ENCODE measurements at places on chromosomes 1 and 21. TPM values are rescaled to one million over a fixed set of nuclear protein-coding genes. Genes with fewer than 3 reads are reported as not detected.

CD247 gene
- 0.80 TPM for total RNA-seq

DNA sequence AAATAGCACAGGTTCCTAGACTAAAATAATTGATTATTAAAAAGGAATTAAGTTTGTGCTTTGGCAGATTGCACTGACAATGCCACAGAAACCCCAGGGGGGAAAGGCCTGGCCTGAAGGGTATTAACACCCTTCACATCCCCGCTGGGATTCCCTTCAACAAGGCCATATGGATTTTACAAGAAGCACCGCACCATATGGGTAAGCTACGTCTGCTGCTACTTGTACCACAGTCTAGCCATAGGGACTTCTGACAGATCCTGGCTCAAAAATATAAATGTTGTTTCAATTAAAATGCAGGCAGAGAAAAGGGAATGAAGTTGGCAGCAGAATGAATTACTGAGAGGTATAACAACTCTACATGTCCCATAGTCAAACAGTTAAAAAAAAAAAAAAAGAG is 101.0 kb downstream of the DENND1B start:
- no peaks in the 10 kb centered on the region for H3K4me1 ChIP-seq
- no peak for DNase-seq
- no peaks in the 10 kb centered on the region for H3K27me3 ChIP-seq

CR1L gene
- total RNA-seq, result not detected

TMEM125 gene
- total RNA-seq, result not detected

S100A11 gene
- total RNA-seq, result 220 TPM

DNA sequence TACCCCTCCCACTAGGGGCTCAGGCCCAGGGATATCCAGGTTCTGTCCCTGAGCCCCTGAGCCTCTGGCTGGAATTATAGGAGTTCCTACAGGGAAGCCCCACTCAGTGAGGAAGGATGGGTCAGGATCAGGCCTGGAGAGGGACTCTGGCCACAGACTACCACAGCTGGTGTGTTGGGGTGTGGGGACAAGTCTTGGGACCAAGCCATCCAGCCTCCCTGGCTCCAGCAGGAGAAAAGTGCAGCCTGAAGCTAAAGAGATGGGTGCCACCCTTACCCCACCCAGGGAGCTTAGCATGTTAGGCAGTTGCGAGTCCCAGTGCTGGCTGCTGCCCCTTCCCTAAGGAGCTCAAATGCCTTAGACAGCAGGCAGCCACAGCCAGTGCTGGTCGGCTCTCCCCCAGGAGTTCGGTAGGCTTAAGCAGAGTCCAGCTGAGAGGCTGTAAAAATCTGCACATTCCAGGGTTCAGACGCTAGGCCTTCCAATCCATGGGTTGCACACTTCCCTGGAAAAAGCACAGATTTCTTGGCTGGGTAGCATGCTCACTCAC is 96.2 kb upstream of the CYYR1 start:
- H3K36me3 ChIP-seq, result no peaks in the 10 kb centered on the region
- H3K4me1 ChIP-seq, result no peaks in the 10 kb centered on the region
- H3K27ac ChIP-seq, result no peak overlapping the region
- DNase-seq, result no peak

GRCh38 chr21:27346041-27346448 is 379.2 kb upstream of the ADAMTS5 start:
- H3K27me3 ChIP-seq, result no peaks in the 10 kb centered on the region
- H3K4me3 ChIP-seq, result no peak overlapping the region
- no peaks in the 10 kb centered on the region for H3K4me1 ChIP-seq
- DNase-seq, result no peak
- no peak overlapping the region for H3K27ac ChIP-seq

- no peaks in the 10 kb centered on the region for H3K36me3 ChIP-seq
- no peak for DNase-seq
Observed at GRCh38 chr1:42324398-42325013, 10.5 kb downstream of the FOXJ3 start.

- no peaks in the 10 kb centered on the region for H3K36me3 ChIP-seq
- H3K4me1 ChIP-seq, result no peaks in the 10 kb centered on the region
- no peak overlapping the region for H3K4me3 ChIP-seq
- no peak for DNase-seq
- H3K27ac ChIP-seq, result no peak overlapping the region
- H3K27me3 ChIP-seq, result no peaks in the 10 kb centered on the region
Observed at GRCh38 chr1:150187560-150187931, 37.8 kb downstream of the PLEKHO1 start.

- H3K27me3 ChIP-seq, result no peaks in the 10 kb centered on the region
- H3K36me3 ChIP-seq, result no peaks in the 10 kb centered on the region
- no peak overlapping the region for H3K27ac ChIP-seq
- no peak overlapping the region for H3K4me3 ChIP-seq
- H3K4me1 ChIP-seq, result no peaks in the 10 kb centered on the region
Observed at GRCh38 chr1:216823731-216824130, 100.5 kb upstream of the ESRRG start.

FAM151A gene
- not detected for total RNA-seq

FASLG gene
- total RNA-seq, result 0.44 TPM

DNA sequence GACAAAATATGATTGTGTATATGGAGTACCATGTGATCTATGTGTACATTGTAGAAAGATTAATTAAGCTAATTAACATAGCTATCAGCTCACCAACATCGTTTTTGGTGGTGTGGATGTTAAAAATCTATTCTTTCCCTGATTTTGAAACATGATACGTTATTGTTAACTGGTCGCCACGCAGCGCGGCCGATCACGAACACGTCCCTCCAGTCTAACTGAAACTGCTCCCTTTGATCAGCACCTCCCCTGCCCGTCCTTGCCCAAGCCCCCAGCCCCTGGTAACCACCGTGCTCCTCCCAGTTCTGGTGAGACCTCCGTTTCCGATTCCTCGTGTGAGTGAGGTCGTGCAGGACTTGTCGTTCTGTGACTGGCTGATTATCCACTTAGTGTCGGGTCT is 67.0 kb downstream of the AGPAT3 start:
- no peak overlapping the region for H3K4me3 ChIP-seq
- no peaks in the 10 kb centered on the region for H3K36me3 ChIP-seq
- peaks cover 8% of the 10 kb centered on the region for H3K4me1 ChIP-seq
- DNase-seq, result no peak
- no peak overlapping the region for H3K27ac ChIP-seq

GRCh38 chr1:84598418-84598817 is 24.2 kb upstream of the CTBS start:
- H3K36me3 ChIP-seq, result no peaks in the 10 kb centered on the region
- DNase-seq, result no peak
- H3K27me3 ChIP-seq, result no peaks in the 10 kb centered on the region
- H3K4me3 ChIP-seq, result no peak overlapping the region
- no peaks in the 10 kb centered on the region for H3K4me1 ChIP-seq
- H3K27ac ChIP-seq, result no peak overlapping the region
